ENCODE measurements at places on chromosomes 4 and X.

GRCh38 chr4:3493720-3494461 is 30.8 kb downstream of the DOK7 start:
- no peak for DNase-seq

GRCh38 chrX:1273896-1274295 is 5.3 kb downstream of the CSF2RA start:
- no peak for DNase-seq

DNA sequence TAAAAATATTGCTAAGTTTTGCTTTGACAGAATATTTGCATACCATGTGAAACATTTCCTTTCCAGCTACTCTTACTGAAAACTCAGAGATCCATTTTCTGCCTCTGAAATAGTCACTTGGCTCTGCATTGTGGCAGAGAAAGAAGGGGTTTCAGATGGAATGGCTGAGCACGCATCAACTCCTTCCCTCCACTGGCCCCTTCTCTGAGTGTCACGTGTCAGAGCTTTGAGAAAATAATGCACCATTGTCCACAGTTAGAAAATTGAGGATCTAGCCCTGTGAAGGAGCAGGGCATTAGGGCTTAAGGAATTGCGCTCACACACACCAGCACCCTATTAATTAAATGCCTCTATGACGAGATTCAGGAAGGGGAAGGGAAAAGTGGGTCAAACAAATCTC is 78.8 kb upstream of the FAT4 start:
- DNase-seq: no peak

DNA sequence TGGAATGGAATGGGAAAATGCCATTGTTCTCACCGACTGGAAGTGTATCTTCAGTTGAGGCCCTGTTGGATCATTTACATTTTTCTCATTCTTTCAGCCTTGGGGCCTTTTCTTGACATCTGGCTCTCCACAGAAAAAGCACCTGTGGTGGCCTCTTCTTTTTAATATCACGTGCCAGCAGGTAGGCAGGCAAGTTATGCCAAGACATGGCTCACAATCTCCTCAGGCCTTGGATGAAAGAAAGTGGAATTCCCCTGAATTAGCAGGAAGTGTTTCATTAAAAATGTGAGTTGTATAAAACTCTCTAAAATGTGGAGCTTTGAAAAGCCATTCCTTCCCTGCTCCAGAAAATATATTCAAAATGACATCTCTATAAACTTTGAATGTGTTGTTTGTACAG is 122.1 kb downstream of the FRAS1 start:
- DNase-seq: no peak

- DNase-seq: no peak
These were observed 327.3 kb downstream of the CAMK2D start for GRCh38 chr4:113434247-113434587.

DNA sequence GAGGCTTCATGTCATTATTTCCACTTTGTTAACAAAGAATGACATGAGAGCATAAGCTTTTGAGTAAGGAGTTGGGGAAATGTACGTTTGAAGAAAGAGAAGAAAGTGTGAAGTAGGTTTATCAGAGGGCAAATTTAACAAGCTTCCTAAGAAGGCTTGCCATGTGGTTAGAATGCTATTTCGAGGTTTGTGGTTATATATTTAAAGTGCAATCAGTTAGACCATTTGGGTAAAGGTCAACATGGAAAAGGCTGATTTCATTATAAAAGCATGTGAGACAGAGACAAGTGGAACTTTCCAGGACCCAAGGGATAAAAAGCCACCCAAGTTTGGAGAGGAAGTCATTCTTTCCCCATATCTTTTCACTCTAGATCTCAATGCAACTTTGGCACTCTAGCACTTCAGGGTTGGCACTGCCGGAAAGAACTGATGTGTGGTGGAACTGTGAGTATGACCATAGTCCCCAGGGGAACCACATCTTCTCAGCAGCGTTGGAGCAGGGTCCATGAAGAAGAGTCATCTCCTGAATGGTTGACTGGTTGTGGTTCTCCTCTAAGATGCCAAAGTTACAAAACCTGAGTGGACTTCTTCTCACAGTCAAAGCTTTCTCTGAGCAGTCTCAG is 529.9 kb downstream of the MID1IP1 start:
- DNase-seq: no peak

GRCh38 chr4:69104719-69105275 is 8.5 kb downstream of the UGT2B7 start:
- DNase-seq: no peak

DNA sequence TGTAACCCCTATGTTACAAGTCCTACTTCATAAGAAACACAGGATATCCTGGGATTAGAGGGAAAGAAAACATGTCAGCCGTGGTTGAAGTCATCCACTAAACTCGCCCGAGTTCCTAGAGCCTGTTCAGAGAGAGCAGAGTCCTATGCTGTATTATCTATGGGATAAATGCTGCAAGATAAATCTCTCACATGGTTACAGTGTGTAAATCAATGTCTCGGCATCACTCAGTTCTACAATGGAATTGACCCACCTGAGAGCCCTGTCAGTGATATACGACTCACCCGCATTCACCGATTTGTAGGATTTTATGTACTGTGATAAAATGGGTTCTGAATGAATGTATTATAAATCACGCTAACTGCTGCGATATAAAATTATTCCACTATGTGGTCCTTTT is 127.8 kb upstream of the ANXA3 start:
- no peak for DNase-seq

DNA sequence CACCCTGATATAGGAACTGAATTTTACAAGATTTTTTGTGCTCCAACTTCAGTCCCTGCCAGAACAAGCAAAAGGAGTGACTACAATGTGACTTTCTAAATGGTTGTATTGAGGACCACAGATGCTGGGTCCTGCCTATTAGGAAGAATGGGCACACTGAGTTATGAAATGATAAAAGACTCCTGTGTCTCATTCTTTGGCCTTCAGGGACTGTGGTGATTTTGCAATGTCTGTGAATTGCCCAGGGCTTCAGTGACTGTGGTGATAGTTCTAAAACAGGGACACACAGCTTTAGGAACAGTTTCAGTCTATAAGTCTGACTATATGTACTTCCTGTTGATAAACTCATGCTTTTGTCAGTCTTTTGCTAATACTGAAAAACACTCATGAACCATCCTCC is 210.2 kb downstream of the DMD start:
- DNase-seq: no peak

- DNase-seq: no peak
These were observed 354.8 kb downstream of the MID1IP1 start for GRCh38 chrX:39156051-39156450.

- DNase-seq: no peak
These were observed 346.6 kb downstream of the SMARCA1 start for GRCh38 chrX:129176710-129177109.

DNA sequence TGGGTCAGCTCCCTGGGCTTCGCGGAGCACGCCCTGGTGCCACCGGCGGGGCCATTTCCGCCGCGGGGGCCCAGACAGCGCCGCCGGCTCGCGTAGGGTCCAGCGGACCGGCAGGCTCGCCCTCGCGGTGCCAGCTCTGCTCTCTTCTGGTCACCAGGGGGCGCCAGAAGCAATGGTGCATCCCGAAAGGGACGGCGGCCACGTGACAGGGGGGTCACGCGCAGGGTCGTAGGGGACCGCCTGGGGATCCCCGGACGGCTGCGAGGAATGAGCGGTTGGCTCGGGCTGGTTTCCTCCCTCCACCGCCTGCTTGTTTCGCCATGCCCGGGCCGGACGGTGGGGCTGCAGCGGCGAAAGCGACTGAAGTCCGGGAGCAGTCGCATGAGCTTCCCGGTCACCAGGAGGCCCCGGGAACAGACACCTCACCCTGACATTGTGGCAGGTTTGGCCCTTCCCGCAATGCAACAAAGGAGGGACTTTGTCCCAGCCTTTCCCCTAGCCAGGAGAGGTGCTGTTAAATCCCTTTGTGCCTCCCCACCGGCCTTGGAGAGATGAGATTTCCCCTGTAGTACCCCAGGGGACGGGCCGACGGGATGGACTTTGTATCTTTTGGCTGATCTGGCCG is 15.8 kb downstream of the ZCCHC12 start:
- peak; percentile 57 for DNase-seq

- no peak for DNase-seq
These were observed 15.2 kb downstream of the BCOR start for GRCh38 chrX:40082447-40083119.

- no peak for DNase-seq
These were observed 26.7 kb upstream of the ARSD start for GRCh38 chrX:2955838-2956237.

GRCh38 chr4:7985891-7986441 is 46.3 kb upstream of the AFAP1 start:
- no peak for DNase-seq

- no peak for DNase-seq
These were observed 175.1 kb downstream of the SOWAHB start for GRCh38 chr4:76722838-76723237.

DNA sequence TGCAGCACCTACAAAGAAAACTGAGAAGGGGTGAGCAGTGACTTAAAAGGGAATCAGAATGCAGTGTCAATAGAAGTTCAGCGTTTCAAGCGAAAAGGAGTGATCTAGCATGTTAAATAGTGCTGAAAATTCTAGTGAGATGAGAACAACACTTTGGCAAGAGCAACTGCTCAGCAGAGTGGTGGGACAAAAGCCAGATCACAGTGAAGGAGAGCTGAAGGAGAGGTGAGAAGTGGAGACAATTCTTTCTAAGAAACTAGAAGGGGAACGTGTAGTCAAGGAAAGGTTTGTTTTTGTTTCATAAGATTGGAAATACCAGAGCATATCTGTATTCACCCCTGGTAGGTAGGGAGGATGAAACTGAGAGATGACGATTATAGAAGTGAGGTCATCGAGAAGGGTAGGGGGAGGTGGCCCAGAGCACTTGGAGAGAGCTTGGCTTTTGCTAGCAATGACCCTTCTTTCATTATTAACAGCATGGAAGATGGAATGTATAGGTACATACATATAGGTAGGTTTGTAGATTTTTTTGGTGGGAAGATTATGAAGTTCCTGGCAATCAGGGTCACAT is 33.7 kb downstream of the SRPX2 start:
- no peak for DNase-seq

DNA sequence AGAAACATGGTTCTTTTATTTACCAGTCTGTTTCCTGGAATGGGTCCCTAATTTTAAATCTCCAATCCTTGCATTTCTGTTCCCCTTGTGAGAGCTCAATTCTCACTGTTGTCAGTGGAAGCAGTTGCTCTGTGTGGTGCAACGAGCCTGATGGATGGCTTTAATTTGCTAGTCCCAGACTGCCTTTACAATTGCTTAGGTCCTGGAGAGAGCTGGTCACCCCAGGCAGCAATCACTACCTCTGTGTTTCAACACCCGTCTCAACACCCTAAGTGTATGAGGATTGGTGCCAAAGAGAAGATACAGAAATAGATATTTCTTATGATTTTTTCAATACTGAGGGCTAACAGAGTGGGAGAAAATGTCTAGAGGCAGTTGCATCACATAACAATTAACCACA is 873.8 kb downstream of the GLUD2 start:
- no peak for DNase-seq

GRCh38 chr4:144223149-144223548 is 82.6 kb upstream of the GYPA start:
- no peak for DNase-seq

- DNase-seq: no peak
These were observed 51.7 kb downstream of the RPGR start for GRCh38 chrX:38275615-38276014.

DNA sequence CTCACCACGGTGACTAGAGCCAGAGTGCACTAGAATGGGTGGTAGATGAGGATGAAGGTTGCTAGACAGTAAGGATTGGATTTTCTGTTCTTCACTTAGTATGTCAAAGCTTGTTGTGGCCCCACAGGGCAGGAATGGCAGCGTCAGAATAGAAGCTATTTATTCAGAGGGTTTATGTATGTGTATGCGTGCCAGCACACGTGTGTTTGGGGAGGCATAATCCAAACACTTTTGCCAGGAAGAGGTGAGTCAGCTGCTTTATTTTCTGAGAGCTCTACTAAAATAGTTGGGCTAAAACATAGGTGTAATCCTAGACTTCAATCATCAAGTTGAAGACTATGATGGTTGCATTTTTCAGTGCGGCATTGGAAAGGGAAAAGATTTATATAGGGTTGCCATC is 1.2 kb upstream of the MAGEE2 start:
- no peak for DNase-seq

DNA sequence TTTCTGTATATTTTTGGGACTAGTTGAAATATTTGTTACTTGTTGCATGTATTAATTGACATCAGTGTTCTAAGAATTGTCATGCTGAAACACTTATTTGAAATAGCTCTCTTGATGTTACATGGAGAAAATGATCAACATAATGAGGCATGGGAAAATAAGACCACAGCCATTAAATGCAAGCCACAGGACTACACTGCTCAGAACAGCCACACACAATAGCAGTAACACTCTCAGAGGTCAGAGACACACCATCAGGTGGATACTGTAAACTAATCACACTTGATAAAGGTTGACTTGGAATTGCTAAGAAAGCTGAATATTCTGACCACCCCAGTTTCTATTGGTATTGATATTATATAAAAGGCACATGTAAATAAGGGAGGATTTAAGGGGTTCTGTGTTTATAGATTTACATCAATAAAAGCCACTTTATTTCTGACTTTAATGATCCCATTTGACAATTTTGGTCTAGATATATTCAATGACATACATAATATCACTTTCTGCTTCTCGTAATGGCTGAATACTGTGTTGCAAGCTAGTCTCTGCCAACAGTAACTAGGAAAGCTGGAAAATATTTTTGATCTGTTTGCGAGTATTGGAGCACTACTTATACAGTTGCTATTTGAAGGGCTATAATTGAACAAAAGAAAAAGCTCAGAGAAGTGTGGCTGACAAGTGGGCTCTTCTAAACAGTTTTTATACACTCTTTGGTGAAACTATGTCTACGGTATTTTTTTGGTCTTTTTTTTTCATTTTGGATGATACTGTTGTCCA is 876.5 kb upstream of the INTU start:
- DNase-seq: no peak

- no peak for DNase-seq
These were observed 37.2 kb downstream of the LIMCH1 start for GRCh38 chr4:41575207-41575606.

DNA sequence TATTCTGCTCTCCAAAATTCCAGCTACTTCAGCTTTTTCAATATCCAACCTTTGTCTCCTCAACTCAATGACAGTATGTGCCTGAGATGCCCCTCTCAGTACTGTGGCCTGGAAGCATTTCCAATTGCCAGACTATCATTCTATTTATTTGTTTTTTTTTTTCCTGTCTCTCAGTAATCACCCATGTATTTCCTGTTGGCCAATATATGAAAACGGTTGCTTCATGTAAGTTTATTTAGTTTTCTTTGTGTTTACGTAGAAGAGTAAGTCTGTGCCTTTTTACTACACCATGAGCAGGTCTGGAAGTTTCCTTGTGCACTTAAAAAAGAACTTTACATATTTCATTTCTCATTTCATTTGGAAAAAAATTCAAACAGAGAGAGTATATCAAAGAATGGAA is 537.5 kb upstream of the SPANXN1 start:
- no peak for DNase-seq

- DNase-seq: no peak
These were observed 149.5 kb downstream of the SHROOM3 start for GRCh38 chr4:76584241-76585152.
